ENCODE measurements at places on chromosomes 7 and 10. TPM values are rescaled to one million over a fixed set of nuclear protein-coding genes. Genes with fewer than 3 reads are reported as not detected.

DNA sequence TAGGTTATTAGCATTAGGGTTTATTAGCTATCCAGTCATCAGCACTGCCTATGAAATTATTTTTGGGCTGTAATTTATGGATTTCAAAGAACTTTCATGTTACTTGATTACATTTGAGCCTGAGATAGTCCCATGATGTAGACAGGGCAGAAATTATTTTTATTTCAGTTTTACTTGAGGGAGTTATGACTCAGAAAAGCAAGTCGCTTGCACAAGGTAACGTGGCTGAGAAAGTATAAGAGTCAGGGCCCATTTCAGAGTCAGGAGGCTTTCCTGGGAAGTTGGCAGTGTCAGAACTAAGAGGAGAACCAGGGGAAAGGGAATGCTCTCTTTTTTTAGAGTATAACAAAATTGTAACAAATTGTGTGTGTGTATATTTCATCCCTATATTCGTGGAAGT lies 16.5 kb downstream of the GATA3 start:
- no peak for DNase-seq

The FOXI2 gene
- 0.09 TPM for total RNA-seq

DNA sequence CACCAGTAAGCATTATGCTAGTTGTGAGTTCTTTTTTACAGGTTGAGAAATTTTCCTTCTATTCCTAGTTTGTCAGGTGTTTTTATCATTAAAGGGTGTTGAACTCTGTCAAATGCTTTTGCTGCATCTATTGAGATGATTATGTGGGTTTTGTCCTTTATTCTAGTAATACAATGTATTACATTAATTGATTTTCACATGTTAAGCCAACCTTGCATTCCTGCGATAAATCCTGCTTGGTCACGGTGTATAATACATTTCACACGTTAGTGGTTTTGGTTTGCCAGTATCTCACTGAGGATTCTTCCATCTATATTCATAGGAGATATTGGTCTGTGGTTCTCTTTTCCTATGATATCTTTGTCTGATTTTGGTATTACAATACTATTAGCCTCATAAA lies 136.0 kb downstream of the UBE2H start:
- no peak for DNase-seq

DNA sequence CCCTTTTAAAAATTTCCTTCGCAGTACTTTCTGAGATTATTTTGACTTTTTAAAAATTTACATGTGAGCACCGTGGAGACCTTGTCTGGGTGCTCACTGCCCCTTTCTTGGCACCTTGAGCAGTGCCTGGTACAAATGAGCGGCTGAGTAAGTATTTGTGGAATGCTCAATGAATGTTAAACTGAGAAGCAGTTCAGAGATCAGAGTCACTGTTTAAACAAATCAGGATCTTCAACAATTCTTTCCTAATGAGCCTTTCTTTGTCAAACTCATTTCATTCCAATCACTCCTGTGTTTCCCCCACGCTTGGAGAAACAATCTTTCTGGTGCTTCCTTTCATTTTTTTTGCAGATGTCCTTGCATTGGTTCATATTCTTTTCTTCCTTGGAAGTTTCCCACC lies 611.3 kb upstream of the GALNT17 start:
- DNase-seq, result no peak

DNA sequence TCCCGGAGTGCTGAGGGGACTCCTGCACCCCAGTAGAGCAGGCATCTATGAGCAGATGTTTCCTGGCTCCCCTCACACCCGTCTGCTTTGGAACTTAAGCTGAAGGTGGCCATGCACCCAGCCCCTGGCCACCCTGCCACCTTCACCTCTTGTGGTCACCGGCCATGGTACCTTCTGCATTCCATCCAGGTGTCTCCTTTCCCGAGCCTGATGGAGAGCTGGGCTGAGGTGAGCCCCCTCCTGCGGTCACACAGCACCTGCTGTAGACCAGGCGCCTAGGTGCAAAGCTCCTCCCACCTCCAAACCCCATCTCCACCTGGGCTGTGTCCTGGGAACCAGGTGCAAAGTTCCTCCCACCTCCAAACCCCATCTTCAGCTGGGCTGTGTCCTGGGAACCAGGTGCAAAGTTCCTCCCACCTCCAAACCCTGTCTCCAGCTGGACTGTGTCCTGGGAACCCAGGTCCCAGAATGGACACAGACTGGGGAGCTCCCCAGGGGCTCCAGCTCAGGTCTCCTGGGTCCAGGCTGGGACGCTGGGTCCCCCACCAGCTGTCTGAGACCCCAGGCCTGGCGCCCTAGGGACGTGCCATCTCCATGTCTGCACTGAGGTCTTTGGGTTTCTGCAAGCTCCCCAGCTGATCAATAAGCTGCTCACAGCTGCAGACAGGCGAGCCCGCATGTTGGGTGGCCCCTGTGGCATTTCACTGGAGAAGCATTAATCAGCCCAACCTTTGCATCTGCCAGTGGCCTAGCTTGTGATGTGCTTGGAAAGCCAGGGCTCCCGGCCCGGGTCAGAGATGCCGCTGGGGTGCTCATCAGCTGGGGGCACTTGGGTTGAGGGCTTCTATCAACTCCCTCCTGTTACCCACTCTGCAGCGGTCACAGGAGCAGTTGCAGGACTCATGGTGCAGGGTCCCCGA lies 61.2 kb upstream of the INPP5A start:
- no peak for DNase-seq

The IL15RA gene
- 1.5 TPM for total RNA-seq

GRCh38 chr10:4813496-4813895 lies 12.5 kb upstream of the AKR1E2 start:
- no peak for DNase-seq

The PGAM1 gene
- 102 TPM for total RNA-seq

- no peak for DNase-seq
Observed at GRCh38 chr10:59771162-59771807, 18.0 kb upstream of the MRLN start.

- DNase-seq, result no peak
Observed at GRCh38 chr7:10343108-10343507, 630.6 kb upstream of the PHF14 start.

The NANOS1 gene
- total RNA-seq, result 3.7 TPM

DNA sequence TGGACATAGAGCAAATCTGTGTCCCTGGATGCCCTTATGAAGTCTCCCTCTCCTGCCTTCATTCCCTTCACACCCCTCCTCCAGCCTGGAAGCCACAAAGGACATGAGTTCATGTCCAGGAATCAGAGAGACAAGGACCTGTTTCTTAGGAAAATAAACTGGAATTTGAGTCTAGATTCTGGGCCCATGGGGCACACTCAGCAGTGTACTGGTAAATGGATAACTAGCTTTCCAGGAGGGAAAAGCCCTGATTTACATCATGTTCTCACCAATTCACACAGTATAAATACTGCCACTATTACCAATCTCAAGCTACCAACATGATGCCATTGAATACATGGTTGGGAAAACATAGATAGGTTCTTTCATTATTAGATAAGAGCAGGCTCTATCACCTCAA lies 9.9 kb downstream of the FAM237B start:
- no peak for DNase-seq

The CRTAC1 gene
- total RNA-seq, result 0.27 TPM

The SFTPA1 gene
- not detected for total RNA-seq

Data from muscle of leg (tissue), 16 donors.